A549 treated with CpdA at 1 μM for 4 hours (cell line): ENCODE measurements at places on chromosomes 6 and 20. TPM values are rescaled to one million over a fixed set of nuclear protein-coding genes. Genes with fewer than 3 reads are reported as not detected.

Gene WRNIP1
- total RNA-seq: 36.5 to 43.9 TPM (median 42.7 TPM) in 5 replicates

Gene DYNLRB1
- total RNA-seq: 222 to 249 TPM (median 236 TPM) in 5 replicates

Gene HRH3
- total RNA-seq: not detected in 5 replicates

Gene NR2E1
- total RNA-seq: 0.03 to 0.09 TPM (median 0.05 TPM) in 3 of 5 replicates, not detected in the others

Gene CASS4
- 0.03 to 0.09 TPM (median 0.08 TPM) in 3 of 5 replicates, not detected in the others for total RNA-seq

Gene BMP7
- total RNA-seq: 0.32 to 1.0 TPM (median 0.73 TPM) in 5 replicates

Gene SIRPB1
- total RNA-seq: 0.57 to 0.80 TPM (median 0.65 TPM) in 5 replicates

Gene HAO1
- total RNA-seq: not detected in 5 replicates
